ENCODE measurements at places on chromosomes 11 and 22.

- no peak for DNase-seq
Measured at GRCh38 chr22:30989474-30989873, 20.4 kb downstream of the TUG1 start.

DNA sequence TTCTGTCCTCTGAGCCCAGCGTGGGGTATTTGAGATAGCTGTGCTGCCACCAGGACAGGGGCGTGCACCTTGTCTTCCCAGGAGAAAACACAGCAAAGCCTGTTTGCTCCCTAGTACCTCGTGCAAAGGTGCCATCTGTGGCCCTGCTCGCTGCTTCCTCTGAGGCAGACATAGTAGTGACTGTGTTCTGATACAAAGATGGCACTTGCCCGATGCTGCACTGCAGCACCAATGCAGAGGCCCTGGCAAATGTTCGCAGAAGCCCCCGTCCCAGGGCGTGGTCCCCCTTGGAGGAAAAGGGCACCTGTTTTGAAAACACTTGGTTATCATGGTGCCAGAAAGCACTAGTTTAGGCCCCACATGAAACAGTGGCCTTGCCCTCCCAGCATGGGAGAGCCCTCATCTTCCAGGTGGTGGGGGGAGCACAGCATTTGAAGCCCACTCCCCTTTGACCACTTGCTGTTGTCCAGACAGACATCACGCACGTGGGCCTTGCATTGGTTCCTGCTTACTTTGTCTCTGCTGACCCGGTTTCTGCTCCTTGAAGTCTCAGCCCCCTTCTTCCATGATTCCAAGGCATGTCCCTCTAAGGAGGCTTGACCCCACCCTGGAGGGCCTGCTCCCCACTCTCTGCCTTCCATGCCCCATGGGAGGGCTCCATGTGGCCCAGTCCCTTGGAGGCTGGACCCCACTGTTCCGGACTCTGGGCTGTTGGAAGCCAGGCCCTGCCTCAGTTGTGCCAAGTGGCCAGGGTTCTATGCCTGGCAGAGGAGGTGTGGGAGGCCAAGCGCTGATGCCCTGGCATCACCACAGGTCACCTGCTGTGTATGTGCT lies 109.4 kb downstream of the KCNQ1OT1 start:
- DNase-seq = no peak

DNA sequence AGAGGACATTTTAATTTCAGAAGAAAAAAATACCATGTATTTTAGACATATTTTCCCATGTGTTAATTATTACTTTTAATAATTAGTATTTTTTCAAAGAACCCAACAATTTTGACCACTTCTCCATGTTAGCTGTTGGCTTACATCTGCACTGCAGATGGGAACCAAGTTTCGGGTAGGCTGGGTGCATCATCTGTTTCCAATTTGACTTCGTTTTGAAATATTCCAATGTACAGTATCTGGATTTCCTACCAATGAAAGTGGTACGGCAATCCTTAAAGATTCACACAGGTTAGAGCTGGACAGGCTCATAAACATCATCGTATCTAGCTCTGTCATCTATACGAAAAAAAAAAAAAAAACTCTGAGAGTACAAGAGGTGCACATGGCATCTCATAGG lies 670.2 kb downstream of the OPCML start:
- DNase-seq = no peak

- DNase-seq = no peak
Measured at GRCh38 chr22:39738746-39739145, 154.8 kb downstream of the ENTHD1 start.

GRCh38 chr11:109421981-109422869 lies at the start of gene C11orf87:
C11orf87 (plus strand) TSS chr11:109422190; CDS start chr11:109423634, 1,444 bp downstream.
- DNase-seq = no peak

DNA sequence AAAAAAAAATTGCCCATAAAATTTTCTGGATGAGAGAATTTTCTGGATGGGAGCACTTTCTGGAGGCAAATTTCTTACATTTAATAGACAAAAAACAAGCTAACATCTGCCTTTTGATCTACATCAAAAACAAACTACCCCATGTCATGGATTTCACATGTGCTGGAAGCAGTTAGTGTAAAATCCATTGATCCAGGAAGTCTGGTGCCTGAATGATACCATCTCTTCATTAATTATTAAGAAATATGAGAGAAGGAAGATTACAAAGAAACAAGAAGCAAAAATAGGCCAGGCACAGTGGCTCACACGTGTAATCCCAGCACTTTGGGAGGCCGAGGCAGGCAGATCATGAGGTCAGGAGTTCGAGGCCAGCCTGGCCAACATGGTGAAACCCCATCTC lies 53.2 kb upstream of the FAM181B start:
- DNase-seq = no peak
